ENCODE measurements at places on chromosomes 16 and 17.

- DNase-seq, result no peak
These were observed 39.9 kb downstream of the SMPD3 start for GRCh38 chr16:68408428-68408827.

GRCh38 chr16:15834502-15834901, 22.3 kb downstream of the MYH11 start:
- DNase-seq, result no peak

DNA sequence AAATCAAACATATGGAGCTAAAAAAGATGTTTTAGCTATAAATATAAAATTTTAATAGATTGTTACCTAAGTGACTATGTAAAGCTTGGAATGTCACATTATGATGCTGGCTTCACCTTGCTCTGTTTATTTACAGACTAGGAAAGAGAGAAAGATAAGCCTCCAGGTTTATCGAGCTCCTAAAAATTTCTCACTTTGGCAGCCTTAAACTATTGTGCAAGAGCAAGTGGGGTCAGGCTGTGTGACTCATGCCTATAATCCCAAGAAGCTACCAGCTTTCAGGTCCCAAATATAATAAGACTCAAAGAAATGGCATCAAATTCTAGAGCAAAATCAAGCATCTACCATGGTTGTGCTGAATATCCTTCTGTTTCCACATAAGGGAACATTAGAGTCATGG, 34.3 kb upstream of the PRSS54 start:
- DNase-seq, result no peak

DNA sequence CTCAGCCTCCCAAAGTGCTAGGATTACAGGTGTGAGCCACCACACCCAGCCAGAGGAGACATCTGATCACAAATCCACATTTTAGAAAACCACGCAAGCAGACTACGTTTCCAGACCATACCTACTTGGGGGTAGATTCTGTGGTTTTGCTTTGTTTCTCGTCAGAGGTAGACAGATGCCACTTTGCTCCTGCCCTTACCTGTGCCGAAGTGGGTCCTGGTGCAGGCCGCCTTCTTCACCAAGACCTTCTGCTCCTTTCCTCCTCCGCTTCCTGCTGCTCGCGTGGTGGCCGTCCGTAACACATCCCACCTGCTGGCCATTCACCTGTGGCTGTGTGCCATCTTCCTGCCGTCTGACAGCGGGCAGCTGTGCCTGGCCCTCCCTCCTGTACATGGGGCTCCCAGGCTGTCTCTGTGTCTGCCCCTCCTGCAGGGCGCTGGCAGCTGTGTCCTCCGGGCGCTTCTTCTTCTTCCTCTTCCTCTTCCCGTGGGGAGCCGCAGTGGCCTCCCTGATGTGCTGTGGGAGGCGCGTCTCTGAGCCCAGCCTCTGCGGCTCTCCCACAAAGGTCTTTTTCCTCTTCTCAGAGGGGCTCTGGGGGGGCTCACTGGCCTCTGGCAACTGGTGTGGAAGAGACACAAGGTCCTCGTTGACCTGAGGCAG, 21.2 kb upstream of the CYTH1 start:
- DNase-seq, result no peak

DNA sequence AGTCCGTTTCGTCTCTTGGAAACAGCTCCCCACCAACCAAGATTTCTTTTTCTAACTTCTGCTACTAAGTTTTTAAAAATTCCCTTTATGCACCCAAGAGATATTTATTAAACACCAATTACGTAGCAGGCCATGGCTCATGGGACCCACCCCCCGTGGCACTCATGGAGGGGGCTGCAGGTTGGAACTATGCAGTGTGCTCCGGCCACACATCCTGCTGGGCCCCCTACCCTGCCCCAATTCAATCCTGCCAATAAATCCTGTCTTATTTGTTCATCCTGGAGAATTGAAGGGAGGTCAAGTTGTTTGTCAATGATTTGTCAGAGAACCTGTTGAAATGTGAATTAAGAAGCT, 48.2 kb downstream of the IL21R start:
- DNase-seq, result no peak

DNA sequence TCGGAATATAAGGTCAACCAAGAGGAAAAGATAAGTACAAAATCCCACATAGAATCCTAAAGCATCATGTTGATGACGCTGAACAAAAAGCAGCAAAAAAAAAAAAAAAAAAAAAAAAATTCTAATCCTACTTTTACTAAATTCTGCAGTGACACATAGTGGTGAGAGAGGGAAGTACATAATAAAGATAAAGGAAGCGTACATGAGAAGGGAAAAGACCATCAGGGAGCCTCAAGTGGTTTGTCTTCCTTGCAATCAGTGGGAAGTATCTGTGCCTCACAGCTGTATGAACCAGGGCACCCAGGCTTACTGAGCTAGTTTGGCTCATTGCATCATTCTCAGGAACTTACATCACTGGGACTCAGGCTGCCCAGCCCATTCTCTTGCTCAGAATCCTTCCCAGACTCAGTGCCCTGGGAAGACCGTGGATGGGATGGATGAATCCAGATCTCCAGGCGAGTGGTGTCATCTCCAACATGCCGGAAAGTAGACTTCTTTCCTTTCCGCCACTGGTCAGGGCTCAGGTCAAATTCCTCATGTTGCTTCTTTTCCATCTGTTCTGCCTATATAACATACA, 21.2 kb downstream of the SMG6 start:
- DNase-seq, result no peak

GRCh38 chr16:89000207-89000959, 23.4 kb upstream of the CBFA2T3 start:
- DNase-seq, result no peak

Data from cortex of kidney (tissue), 1 donor.